ENCODE measurements at places on chromosomes 4 and X.
A peak's percentile ranks its signal among the peaks of the same experiment; 100 is the strongest.

GRCh38 chrX:13066391-13066790 lies 22.0 kb upstream of the FAM9C start:
- DNase-seq, result no peak

- DNase-seq, result no peak
Observed at GRCh38 chrX:16148896-16149295, 18.4 kb upstream of the MAGEB17 start.

DNA sequence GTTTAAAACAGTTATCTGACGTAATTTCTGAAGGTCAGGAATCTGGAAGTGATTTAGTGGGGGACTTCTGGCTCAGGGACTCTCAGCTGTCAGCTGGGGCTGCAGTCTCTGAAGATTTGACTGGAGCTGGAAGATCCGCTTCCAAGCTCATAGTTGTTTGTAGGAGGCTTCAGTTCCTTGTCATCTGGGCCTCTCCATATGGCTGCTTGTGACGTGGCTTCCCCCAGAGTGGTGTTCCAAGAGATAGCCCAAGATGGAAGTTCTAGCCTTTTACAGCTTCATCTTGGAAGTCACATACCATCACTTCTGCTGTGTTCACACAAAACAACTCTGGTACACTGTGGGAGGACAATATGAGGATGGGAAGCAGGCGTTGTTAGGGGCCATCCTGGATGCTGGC lies 2.1 kb downstream of the MPC1L start:
- no peak for DNase-seq

GRCh38 chrX:3221643-3222042 lies 124.8 kb downstream of the MXRA5 start:
- no peak for DNase-seq

DNA sequence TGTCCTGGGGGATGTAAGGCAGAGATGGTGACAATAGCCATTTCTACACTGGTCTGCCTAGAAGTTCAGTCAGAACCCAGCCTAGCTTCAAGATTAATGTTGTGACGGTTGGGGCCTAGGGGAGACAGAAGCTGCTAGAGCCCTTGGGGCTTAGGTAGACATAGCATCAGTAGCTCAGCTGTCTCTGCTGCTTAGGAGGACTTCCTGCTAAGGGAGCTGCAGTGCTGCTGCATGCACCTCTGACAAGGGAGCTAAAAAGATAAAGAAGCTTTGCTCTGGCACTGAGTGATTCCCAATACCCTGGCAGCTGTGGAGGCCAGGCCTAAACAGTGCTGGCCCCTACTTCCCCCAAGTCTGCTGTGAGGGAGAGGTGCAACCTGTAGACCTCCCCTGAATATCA lies 116.0 kb downstream of the CT47B1 start:
- DNase-seq, result peak; percentile 68

GRCh38 chrX:154761977-154762536 lies 607 bp upstream of the DKC1 start:
- no peak for DNase-seq

DNA sequence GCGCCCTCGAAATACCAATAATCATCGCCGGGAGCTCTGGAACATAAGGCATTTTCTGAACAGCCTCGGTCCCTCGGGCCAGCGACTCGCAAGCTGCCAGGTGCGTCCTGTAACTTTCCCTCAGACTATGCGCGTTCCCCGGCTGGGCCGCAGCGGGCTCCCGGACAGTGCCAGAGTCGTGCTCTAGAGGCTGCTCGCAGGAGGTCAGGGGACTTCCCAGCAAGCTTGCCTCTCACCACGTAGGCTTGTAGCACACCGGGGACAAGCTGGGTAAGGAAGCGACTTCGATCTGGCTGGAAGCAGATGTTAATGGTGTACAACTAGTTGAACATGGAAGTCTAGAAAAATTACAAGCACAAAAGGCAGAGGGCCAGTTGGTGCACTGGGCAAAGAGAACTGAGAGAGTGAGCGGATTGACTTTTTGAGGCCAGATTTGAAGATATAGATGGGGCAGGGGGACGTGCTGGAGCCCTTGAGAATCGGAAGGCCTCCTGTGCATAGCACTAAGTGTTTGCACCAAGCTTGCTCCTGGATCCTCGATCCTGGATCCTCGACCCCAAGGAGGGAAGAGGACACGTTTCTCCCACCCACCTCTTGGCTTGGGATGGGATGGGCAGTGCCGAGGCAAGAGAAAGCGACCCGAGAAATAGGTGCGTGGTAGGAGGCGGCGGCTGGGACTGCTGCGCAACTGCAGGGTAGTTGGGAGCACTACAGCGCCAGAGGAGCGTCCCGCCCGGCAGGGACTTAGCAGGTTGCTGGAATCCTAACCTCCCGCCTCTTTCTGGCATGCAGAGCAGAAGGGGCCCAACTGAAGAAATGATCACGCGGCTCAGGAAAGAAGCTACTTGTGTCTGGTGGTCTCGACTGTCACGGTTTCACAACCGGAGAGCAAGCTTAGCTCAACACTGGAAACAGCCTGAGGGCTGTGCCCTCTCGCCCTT lies 19.9 kb upstream of the ZIC3 start:
- DNase-seq, result no peak

- DNase-seq, result no peak
Observed at GRCh38 chr4:15237648-15238230, 190.1 kb upstream of the C1QTNF7 start.

GRCh38 chr4:142719854-142720541 lies 126.1 kb downstream of the INPP4B start:
- DNase-seq, result peak; percentile 66

DNA sequence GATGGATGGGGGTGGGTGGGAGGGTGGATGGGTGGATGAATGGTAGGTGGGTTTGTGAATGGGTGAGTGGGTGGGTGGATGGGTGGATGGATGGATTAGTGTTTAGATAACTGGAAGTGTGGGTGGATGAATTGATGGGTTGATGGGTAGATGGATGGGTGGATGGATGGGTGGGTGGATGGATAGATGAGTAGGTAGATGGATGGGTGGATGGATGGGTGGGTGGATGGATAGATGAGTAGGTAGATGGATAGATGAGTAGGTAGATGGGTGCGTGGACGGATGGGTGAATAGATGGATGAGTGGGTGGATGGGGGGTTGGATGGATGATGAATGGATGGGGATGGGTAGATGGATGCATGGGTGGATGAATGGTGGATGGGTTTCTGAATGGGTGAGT lies 20.3 kb upstream of the ASMTL start:
- DNase-seq, result no peak

DNA sequence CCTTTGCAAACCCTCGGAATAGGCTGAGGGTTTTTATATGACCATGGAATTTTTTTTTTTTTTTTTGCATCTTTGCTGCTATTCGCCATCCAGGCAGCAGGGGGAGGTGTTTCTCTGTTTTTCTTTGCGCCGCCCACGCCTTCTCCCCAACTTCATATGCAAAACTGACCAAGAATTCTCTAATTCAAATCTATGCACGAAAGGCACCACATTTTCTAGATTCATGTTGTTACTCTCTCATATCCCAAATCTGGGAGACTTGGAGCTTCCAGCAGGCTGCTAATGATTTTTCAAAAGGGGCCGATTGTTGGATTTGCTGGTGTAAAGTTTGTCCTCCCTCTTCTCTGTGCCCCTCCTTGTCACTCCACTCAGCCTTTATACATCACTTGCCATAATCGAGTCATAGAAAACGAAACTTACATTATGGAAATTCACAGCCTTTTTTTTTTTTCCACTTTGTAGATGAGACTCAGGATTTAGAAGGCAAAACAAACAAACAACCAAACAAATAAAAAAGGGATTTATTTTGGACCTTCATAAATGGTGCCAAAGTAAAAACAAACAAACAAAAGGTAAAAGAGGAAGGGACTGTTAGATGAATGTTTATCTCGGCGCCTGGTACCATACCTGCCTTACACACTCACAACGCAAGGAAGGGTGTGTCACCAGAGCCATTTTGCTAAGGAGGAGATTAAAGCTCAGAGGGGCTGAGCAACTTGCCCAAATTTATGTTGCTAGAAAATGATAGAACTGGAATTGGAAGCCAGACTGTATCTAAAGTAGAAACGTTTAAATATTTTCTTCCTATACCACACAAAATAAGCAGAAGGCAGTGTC lies 29.3 kb upstream of the BOD1L1 start:
- peak; percentile 81 for DNase-seq

GRCh38 chrX:17298564-17298963 lies 76.4 kb upstream of the NHS start:
- DNase-seq, result no peak

GRCh38 chr4:38560768-38561558 lies 103.0 kb upstream of the KLF3 start:
- DNase-seq, result no peak

- DNase-seq, result no peak
Observed at GRCh38 chrX:45138525-45138924, 62.2 kb downstream of the DIPK2B start.

GRCh38 chrX:153708415-153708814 lies 15.8 kb downstream of the BCAP31 start:
- DNase-seq, result peak; percentile 85

GRCh38 chr4:90824266-90825150 lies 697.3 kb downstream of the CCSER1 start:
- DNase-seq, result no peak

GRCh38 chr4:150439451-150439933 lies 142.5 kb upstream of the MAB21L2 start:
- DNase-seq, result no peak

GRCh38 chr4:186935901-186936300 lies 212.2 kb upstream of the FAT1 start:
- DNase-seq, result no peak

- DNase-seq, result no peak
Observed at GRCh38 chr4:38500433-38500832, 163.6 kb upstream of the KLF3 start.

- no peak for DNase-seq
Observed at GRCh38 chrX:105063743-105064142, 156.8 kb downstream of the TEX13A start.

DNA sequence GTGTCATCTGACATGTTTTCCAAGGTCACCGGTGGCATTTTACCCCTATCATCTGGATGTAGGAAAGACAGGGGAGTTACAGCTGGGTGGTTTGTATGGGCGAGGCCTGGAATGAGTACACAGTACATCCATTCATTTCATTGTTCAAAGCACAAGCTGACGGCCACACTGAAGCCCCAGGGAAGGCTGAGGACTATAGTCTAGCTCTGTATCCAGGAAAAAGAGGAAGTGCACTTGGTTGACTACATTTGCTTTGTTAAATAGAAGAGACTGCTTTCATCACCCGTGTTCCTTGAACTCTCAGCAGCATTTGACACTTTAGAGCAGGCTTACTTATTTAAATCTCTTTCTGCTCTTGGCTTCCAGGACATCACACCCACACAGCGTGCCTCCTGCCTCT lies 1041.0 kb upstream of the TENM3 start:
- no peak for DNase-seq

DNA sequence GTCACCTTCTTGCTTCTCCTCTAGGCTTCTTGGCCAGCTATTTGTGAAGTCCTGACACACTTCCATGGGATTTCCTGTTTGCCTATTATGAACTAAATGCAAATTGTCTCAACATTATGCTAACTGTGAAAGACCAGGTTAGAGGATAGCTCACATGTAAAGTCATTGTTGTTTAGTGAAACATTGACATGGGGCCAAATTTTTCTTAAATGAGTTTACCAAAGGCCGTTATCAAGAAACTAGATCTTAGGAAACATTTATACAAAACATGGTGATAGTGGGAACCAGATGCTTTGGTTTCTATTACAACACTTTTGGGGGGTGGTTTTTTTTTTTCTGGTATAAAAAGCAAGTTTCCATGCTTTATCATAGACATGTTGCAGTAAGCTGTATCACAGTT lies 466.8 kb upstream of the FAM241A start:
- no peak for DNase-seq

DNA sequence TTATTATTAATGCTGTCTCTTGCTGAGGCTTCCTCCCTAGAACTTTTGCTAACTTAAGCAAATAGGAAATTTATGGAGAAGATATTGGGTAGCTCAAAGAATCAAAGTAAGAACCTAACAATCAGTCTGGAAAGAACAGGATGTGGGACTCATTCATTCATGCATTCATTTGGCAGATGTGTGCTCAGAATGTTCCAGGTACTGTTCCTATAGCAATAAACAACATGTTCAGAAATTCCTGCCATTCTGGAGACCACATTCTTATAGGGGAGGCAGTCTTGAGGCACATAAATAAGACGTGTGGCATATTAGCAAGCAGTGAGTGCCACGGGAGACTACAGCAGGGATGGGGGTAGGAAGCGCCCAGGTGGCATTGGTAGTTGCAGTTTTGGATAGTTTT lies 5.0 kb downstream of the GRK4 start:
- no peak for DNase-seq

DNA sequence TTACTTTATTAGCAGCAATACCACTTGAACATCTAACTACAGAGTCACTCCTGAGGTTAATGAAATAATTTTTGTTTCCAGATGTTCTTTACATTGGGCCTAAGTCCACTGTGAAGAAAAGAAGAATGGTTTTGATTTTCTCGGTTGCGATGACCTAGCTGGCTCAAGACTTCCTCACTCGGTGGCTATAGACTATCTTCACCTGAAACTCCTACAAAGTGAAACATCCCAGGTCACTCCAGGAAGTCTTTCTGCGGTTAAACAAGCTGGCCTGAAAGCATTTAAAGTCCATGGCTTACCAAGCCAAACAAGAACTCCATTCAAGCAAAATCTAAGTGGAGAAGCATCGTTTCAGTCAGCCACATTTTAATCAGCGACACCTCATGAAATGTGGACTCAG lies 13.7 kb upstream of the SORBS2 start:
- DNase-seq, result no peak

DNA sequence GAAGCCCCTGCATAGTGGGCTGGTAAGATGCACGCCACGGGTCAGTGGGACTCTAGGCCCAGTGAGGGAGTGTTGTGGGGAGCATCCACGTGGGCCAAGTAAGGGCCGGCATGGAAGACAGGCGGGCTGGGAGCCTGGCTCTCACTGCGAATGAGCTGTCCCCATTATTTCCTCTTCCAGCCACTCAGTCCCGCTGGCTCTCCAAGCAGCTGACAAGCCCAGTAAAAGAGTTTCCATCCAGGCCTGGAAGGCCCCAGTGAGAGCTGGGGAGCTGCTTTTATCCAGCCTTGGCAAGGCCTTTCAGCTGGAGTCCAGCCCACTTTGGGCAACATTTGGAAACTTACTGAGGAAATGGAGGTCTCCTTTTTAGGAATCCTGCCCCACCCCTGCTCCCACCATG lies 24.9 kb downstream of the APLN start:
- no peak for DNase-seq
